ENCODE measurements at places on chromosomes 6 and 20.

DNA sequence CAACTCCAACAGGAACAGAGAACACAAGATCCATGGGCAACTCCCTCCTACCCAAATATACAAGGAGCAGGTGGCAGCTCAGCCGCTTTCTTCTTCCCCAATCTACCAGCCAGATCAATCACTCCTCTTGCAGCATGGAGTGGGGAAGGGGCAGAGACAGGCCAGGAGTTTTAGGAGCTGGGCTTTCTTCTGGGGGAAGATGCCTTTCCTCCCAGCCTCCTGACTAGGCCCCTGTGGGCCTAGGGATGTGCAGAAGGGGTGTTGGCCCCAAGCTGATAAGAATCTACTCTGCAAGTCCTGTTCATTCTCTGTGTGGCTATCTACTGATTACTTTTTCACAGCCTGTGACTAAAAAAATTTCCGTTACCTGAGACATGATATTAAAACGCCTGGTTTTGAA is 189.0 kb downstream of the BCAS1 start:
- no peak for DNase-seq

- peak; percentile 80 for DNase-seq
These were observed 40.5 kb downstream of the HLA-F start for GRCh38 chr6:29763491-29764289.

DNA sequence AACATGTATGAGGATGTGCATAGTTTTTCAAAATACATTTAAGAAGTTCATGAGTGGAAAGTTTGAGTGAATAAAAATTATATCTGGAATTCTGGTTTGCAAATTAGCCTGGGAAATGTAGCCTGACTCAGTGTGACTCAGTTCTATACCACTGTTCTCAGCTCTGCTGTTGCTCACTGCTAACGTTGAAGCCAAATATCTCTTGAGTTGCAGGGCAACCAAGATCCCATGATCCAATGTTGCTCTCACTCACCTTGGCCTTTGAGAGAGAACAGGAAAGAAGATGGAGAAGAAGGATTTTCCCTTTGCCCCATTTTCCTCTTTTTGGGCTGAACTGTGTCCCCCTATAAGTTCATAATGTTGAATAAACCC is 28.9 kb downstream of the PSMB9 start:
- no peak for DNase-seq

DNA sequence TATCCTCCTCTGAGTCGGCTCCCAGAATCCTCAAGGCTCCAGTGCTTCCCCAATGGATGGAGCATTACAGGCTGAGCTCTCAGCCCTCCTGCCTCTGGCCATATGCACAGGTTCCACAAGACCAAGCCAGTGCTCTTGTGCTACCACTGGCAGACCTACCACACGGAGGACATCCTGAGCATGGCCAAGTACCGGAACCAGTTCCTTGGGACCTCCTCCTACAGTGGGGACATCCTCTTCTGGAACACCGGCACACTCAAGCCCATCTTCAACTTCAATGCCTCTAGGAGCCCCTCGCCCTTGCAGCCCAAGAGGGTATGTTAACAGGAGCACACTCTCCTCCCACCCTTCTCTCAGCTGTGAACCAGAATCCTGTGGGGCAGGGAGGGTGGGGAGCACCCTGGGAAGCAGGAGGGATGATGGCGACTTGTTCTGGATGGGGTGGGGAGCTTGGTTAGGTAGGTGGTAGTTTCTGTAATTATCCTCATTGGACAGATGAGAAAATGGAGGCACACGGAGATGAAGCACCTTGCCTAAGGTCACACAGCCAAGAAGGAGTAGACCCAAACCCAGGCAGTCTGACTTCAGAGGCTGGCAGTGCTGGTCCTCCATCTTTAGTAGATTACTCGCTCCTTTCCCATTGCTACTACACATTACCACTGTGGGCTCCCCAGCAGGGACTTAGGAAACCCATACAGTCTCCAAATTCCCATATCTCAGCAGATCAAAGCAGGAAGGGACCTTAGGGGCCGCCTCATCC is 58.6 kb downstream of the EFCAB8 start:
- no peak for DNase-seq

DNA sequence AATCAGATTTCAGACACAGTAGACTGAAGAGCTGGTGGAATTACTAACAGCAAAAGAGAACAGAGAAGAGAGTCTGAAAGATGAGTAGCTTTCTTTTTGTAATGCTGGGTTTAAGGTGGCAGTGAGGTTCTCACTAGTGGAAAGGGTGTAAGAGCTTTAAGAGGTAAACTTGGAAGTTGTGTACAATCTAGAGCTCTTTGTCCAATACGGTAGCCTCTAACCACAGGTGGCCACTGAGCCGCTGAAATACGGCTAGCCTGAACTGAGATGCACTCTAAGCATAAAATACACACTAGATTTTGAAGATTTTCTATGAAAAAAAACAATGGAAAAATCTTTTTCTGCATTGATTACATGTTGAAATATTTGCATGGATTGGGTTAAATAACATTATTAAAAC is 4.0 kb downstream of the ELOVL2 start:
- DNase-seq = no peak

DNA sequence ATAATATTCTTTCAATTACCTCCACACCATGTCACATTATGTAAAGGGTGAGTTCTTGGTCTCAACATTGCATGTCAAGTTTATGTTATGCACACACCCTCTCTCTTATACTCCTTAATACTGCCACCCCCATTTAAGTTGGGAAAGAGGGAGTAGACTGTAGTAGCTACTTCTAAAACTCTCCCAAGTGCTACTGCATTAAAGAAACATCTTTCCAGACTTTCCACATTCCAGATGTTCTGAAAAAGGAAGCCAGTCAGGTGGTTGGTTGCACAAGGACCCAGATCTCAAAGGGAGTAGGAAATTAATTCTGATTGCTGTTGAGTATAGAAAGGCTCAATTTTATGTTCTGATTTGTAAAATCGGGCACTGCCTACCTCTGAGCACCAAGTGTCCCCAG is 419.5 kb downstream of the CD83 start:
- DNase-seq = no peak

GRCh38 chr6:110674096-110674495 is 141.2 kb downstream of the CDK19 start:
- no peak for DNase-seq

DNA sequence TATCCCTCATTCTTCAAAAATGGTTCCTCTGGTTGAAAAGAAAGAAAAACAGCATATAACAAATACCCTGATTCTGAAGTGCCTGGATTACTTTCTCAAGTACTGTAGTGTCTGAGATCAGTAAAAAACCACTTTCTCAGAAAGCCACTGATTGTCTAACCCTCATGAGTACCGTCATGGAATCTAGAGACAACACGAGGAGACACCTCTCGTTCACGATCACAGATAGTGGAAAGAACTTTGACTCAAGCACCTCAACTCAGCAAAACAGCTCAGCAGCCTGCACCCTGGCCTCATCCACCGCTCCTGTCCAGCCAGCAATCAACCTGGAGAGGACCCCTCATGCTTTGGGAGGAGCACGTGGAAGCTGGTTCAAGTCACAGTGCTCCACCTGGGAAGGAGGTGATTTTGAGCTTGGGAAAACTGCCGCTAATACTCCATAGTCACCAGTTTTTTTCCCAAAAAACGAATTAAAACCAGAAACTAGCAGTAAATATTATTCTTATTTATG is 1.0 kb downstream of the SCML4 start:
- DNase-seq = peak; percentile 67

GRCh38 chr20:40683221-40683893 is 5.7 kb downstream of the MAFB start:
- DNase-seq = no peak

DNA sequence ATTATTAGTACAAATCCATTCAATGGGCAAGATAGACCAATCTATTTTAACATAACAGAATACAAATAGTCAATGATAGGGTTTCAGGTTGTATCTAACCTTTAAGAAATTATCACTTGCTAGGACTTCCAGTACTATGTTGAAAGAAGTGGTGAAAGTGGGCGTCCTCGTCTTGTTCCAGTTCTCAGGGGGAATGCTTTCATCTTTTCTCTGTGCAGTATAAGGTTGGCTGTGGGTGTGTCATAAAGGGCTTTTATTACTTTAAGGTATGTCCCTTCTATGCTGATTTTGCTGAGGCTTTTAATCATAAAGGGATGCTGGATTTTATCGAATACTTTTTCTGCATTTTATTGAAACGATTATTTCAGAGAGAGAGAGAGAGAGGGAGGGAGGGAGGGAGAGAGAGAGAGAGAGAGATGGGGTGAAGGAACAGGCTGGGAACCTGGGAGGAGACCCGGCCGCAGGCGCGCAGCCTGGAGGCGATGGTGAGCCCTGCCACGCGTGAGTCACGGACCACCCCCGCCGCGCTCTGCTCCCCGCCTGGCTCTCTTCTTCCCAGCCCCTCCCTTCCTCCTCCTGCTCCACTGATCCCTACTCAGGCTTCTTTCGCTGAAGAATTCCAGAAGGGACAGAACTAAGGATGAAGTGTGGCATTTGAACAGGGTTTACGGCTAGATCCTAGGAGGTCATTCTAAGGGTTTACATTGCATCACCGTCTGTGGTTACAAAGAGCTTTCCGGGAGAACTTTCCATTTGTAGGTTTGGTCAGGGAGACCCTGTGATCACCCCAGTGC is 45.5 kb upstream of the HLA-E start:
- no peak for DNase-seq

GRCh38 chr6:152091201-152091600 is 283.7 kb downstream of the ESR1 start:
- no peak for DNase-seq

GRCh38 chr6:108581237-108581931 is 20.7 kb downstream of the FOXO3 start:
- no peak for DNase-seq

- DNase-seq = no peak
These were observed 127.6 kb upstream of the AKAP12 start for GRCh38 chr6:151112130-151112529.

- no peak for DNase-seq
These were observed 155.9 kb upstream of the UST start for GRCh38 chr6:148590883-148591282.

DNA sequence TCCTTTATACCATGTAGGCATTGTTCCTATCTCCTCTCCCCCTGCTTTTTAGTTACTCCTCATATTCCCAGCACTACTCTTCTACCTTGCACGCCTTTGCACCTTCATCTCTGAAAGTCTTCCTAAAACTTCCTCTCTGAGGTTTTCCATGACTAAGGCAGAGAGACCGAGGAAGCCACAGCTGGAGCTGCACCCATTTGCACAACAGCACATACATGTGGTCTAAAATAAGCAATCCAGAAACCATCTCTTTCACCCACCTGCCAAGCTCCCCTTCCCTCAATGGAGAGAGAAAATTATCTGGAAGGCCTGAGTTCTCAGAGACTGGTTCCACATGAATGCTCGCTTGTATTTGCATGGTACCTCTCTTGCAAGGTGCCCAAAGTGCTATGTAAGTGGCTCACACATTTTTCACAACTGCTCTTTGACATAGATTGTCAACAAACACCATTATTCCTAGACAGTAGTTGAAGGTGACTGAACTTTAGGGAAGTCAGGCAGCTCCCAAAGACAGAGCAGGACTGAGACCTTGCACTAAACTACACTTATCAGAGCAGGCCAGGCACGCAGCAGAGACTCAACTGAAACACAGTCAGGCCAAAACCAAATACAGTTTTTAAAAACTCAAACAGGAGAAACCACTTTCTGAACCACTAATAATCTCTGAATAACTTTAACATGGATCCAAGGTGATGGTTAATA is 313.2 kb downstream of the TFAP2A start:
- no peak for DNase-seq

- peak; percentile 22 for DNase-seq
These were observed 1.2 kb downstream of the IFNGR1 start for GRCh38 chr6:137217801-137218472.

- no peak for DNase-seq
These were observed 74.6 kb upstream of the TAB2 start for GRCh38 chr6:149242883-149243282.

GRCh38 chr6:71531006-71531405 is 242.4 kb downstream of the OGFRL1 start:
- DNase-seq = no peak

GRCh38 chr6:108591040-108591816 is 30.5 kb downstream of the FOXO3 start:
- no peak for DNase-seq

GRCh38 chr20:51196991-51197651 is 174.2 kb upstream of the KCNG1 start:
- no peak for DNase-seq

GRCh38 chr6:6878887-6879585 is 228.7 kb upstream of the RREB1 start:
- no peak for DNase-seq

- no peak for DNase-seq
These were observed 13.1 kb upstream of the CDK19 start for GRCh38 chr6:110828396-110828795.

DNA sequence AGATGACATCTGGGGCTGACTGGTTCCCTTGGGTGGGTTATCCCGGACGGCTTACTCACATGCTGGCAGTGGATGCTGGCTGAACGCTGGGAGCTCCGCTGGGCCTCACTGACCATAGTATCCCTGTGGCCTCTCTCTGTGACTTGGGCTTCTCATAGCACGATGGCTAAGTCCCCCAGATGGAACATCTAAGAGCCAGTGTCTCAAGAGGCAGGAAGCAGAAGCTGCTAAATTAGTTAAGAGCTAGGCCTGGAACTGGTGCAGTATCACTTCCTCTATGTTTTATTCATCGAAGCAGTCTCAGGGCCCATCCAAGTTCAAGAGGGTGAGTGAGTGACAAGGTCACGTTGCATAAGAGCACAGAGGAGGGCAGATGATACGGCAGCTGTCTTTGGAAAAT is 116.5 kb upstream of the LAMP5 start:
- DNase-seq = no peak
